IPS-NIHi11 (cell line): ENCODE measurements at places on chromosomes 12 and 14.

DNA sequence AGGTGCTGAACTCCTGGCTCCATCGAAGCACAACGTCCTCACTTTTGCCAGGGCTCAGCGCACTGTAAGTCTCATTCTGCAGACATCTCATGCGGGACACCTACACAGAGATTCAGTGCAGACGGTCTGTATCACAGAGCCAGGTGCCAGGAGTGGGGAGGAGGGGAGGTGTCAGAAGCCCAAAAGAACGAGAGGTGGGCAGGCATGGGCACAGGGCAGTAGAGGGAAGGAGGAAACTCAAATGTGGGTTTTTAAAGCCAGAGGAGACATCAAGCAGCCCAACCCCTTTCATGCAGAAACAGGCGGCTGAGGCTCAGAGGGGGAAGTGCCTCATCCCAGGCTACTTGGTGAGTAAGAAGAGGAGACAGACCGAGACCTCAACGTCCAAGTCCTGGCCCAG lies 2.5 kb upstream of the LPAR5 start:
- DNase-seq: no peak

GRCh38 chr12:130920119-130920703 lies 33.5 kb upstream of the ADGRD1 start:
- DNase-seq: no peak

DNA sequence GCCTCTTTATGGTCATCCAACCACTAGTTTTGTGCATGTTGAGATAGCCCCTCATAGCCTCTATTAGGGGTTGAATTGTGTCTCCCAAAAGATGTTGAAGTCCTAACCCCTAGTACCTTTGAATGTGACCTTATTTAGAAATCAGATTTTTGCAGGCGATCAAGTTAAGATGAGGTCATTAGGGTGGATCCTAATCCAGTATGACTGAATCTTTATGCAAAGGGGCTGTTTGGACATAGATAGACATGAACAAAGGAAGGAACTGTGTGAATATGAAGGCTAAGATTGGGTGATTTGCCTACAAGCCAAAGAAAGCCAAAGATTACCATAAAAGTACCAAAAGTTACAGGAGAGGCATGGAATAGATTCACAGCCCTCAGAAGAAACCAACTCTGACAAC lies 209.6 kb downstream of the NUAK1 start:
- DNase-seq: no peak

- no peak for DNase-seq
Observed at GRCh38 chr12:49761677-49762467, 20.5 kb downstream of the TMBIM6 start.

DNA sequence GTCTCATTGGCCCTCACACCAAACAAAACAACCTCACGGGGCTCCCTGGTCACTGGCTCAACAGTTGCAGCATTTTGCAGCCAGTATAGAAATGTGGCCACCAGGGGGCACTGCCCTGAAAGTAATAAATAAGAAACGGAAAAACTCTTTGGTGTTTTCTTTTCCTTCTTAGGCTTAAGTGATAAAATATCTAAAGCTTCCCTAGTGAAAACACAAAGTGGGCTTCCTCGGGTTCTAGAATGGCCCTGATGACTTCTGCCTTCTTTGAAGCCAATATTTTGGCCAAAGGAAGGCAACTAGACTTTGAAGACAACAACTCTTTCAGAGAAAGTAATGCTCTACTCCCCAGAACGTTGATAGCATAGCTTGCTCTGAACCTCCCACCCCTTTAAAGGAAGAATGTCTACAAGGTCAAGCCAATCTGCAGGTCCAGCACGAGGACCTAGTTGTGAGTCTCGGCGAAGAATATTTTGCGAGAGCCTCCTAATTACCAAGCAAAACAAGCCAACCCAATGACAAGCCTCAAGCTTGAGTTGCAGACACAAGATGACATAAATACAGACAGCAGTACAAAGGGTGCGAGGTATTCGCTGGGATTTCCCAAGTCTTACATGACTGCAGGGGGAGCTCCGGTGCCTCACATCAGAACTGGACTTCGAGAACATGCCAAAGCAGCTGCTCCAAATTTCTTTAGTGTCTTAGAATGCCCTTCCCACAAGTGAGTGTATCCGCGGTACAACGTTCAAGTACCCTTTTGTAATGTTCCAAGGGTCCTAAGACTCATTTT lies 2.6 kb downstream of the ITPK1 start:
- DNase-seq: peak; percentile 74

DNA sequence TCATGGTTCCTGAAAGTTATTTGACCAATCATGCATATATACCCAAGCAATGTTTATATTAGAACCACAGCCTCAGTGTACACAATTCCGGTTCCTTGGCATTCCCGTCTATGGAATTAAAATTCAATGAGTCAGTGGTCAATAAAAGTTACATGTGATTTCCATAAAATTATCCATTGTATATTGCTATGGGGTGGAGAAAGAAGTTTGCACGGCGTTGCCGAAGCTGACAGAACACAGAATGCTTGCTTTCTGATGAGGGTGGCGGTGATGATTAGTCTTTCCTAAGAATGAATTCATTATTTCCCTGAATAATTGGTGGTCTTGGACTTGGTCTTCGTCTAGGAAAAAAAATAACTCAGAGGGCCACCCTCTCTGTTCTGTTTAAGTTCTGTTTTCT lies 214.1 kb downstream of the ANO2 start:
- DNase-seq: no peak

DNA sequence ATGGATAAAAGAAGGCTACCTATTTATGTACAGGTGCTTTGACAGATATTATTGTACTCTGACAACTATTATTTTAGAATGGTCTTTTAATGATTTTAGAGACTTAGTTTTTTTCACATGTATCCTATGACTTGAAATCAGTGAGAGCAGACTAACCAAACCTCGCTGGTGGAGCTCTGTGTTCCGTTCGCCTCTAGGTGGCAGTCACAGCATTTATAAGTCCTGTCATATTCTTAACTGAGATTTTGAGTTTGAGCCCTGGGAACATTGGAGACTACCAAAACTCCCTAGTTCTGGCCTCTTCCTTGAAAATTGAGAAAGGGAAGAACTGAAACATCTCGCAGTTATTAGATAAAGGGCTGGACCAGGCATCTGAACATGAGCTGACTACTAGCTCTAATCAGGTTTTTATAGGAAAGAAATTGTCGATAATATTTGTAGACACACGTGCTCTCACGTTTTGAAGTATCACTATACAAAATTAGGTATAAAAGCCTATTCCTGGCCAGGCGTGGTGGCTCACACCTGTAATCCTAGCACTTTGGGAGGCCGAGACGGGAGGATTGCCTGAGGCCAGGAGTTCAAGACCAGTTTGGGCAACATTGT lies 48.3 kb downstream of the TTLL5 start:
- peak; percentile 71 for DNase-seq

GRCh38 chr12:94193168-94193567 lies 44.8 kb downstream of the PLXNC1 start:
- no peak for DNase-seq
